ENCODE measurements at places on chromosomes 16 and 17. TPM values are rescaled to one million over a fixed set of nuclear protein-coding genes. Genes with fewer than 3 reads are reported as not detected.

The UMOD gene
- not detected for total RNA-seq

The KRTAP16-1 gene
- total RNA-seq: not detected

The ADCY9 gene
- total RNA-seq: 5.3 TPM

The RIPOR1 gene
- total RNA-seq: 34.4 TPM

The DPEP3 gene
- not detected for total RNA-seq
